ENCODE measurements at places on chromosomes 11 and 22. TPM values are rescaled to one million over a fixed set of nuclear protein-coding genes. Genes with fewer than 3 reads are reported as not detected.

CCDC81 gene
- polyA plus RNA-seq = 0.46 TPM

PVALB gene
- polyA plus RNA-seq = 0.52 TPM

MS4A3 gene
- polyA plus RNA-seq = 2.5 TPM

TEX12 gene
- 0.18 TPM for polyA plus RNA-seq

CNTF gene
- 0.11 TPM for polyA plus RNA-seq

INPPL1 gene
- polyA plus RNA-seq = 52.6 TPM

HARBI1 gene
- 2.1 TPM for polyA plus RNA-seq

SMDT1 gene
- polyA plus RNA-seq = 90.7 TPM

PYGM gene
- polyA plus RNA-seq = 2.4 TPM

DNA sequence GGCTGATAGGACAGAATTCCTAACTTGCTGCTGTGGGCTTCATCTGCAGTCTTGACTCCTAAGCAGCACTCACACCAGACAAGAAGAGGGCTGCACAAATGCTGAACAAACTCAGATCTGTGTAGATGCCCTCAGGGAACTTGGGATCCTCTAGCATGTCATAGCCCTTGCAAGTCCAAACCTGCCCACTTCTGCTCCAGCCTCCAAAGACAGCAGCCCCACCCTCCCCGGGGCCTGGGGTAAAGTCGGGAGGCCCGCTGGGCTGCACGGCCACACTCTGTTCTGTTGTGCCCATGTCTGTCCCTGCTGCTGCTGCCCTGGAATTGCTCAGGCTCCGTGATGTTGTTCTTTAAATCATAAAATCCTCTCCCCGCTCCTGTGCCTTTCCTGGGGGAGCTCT lies 28.3 kb downstream of the DRD2 start:
- DNase-seq = no peak
- H3K27me3 ChIP-seq = peaks cover 46% of the 10 kb centered on the region
- H3K4me3 ChIP-seq = no peak overlapping the region
- H3K4me1 ChIP-seq = no peaks in the 10 kb centered on the region

DNA sequence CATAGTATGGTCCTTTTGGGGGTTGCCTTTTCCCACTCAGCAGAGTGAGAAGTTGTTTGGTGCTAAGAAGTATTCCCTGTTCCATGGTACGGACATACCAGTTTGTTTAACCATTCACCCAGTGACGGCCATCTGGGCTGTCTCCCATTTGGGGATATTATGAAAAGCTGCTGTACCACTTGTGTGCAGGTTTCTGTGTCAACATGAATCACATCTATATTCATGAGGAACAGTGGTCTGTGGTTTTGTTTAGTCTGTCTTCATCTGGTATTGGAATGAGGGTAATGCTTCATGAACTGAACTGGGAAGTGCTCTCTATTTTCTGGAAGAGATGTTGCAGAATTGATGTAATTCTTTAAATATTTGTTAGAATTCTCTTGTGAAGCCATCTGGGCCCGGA lies 89.5 kb downstream of the TRMU start:
- H3K27ac ChIP-seq = no peak overlapping the region
- no peaks in the 10 kb centered on the region for H3K4me1 ChIP-seq
- H3K4me3 ChIP-seq = no peak overlapping the region
- no peaks in the 10 kb centered on the region for H3K27me3 ChIP-seq

DNA sequence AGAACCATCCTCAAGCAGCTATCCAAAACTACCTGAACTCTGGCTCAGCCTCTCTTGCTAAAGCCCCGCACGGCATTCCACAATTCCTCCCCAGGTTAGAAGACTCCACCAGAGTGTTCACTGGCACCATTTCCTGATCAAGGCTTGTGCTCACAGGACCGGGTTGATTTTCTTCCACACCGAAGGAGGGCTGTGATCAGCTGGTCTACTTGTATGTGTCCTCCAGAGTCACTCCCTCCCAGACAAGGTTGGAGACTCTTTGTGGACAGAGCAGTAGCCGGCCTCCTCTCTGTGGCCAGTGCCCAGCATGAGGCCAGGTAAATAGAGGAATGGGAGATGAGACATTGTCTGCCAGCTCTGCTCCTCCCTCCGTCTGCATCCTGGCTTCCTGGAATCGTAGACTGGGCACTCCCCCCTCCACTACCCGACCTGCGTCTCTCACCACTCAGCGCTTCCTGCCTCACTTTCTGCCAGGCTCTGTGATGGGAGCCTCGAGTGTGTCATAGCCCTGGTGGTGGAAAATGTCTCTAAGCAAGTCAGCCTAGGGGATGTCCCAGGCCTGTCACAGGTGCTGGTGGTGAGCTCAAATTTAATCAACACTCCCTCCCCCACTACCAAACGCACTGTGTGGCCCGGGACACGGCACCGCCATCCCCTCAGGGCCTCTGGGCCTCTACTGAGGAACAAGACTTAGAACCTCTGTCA lies 12.5 kb upstream of the TMPRSS6 start:
- H3K4me1 ChIP-seq = peaks cover 14% of the 10 kb centered on the region
- H3K4me3 ChIP-seq = no peak overlapping the region
- H3K27ac ChIP-seq = peak overlapping the region; percentile 69

DNA sequence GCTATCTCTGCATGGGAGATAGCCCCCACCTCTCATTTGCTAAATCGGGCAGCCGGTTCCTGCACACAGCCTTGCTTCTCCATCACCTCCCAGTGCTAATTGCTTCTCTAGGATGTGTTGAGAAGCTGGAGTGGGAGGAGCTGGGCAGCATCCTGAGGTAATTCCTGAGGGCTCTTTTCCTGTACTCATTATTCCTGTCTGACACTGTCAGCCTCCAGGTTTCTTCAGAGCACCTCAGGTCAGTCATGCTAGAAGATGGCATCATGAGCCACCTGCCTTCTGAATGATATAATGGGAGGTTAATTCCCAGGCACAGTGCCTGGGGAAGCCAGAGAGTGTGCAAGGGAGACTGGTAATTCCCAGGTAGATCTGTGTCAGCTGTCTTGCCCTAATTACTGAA lies 133.0 kb downstream of the RAB38 start:
- H3K27ac ChIP-seq = no peak overlapping the region
- DNase-seq = no peak
- no peaks in the 10 kb centered on the region for H3K36me3 ChIP-seq
- no peaks in the 10 kb centered on the region for H3K27me3 ChIP-seq

DNA sequence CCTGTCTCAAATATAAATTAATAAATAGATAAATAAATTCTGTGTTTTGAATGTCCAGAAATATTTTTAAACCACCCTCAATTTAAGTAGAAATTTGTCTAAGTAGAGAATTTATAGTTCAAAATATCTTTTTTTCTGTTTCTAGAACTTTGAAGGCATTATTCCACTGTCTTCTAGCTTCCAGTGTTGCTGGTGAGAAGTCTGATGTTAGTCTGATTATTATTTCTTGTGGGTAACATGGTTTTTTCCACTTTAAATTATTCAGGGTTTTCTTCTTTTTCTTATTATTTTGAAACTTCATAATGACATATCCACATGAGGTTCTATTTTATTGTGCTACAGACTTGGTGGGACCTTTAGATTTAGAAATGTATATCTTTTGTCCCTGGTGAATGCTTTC lies 46.4 kb upstream of the HEPHL1 start:
- no peaks in the 10 kb centered on the region for H3K27me3 ChIP-seq
- no peak for DNase-seq
- no peak overlapping the region for H3K27ac ChIP-seq
- H3K4me1 ChIP-seq = no peaks in the 10 kb centered on the region
- no peak overlapping the region for H3K4me3 ChIP-seq
- H3K36me3 ChIP-seq = no peaks in the 10 kb centered on the region

- no peaks in the 10 kb centered on the region for H3K4me1 ChIP-seq
- peak overlapping the region; percentile 37 for H3K4me3 ChIP-seq
- H3K27ac ChIP-seq = peak overlapping the region; percentile 89
- peak; percentile 82 for DNase-seq
- H3K36me3 ChIP-seq = no peaks in the 10 kb centered on the region
- no peaks in the 10 kb centered on the region for H3K27me3 ChIP-seq
Observed at GRCh38 chr22:32644252-32645100, 157.0 kb upstream of the TIMP3 start.

DNA sequence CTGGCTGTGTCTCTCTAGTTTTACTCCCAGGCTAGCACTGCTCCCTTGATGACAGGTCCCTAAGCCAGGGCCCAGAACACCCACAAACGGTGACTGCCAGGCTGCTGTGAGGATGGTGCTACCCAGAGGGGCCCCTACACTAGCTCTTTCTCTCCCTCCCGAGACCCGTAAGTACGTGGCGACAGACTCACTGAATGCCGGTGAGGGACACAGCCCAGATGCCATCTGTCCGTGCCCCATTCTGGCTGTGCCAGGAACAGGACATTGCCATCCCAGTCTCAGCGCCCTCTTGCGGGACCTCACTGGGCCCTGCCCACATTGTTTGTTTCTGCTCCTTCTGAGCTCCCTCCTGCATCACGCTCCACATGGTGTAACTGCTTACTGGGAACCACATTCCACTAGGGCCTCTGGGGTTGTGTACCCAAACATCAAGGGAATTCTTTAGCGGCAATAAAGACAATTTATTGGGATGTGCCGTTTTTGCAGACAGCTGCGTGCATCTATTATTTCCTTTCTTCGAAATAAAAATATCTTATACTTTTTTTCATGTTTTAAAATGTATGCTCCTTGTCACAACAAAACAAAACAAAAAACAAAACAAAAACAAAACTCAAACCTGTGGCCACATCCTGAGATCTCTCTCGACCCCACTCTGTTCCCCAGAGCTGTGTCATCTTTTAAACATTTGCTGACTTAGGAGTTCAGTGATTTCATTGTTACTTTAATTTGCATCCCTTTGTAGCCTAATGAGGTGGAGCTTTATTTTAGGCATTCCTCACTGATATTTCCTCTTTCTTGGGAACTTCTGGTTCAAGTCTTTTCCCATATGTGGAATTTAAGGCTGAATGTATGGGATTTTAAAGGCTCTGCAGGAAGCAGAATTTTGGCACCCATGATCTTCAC lies 4.4 kb upstream of the TPCN2 start:
- H3K27ac ChIP-seq = no peak overlapping the region
- no peaks in the 10 kb centered on the region for H3K36me3 ChIP-seq
- H3K27me3 ChIP-seq = no peaks in the 10 kb centered on the region
- DNase-seq = peak; percentile 77

DNA sequence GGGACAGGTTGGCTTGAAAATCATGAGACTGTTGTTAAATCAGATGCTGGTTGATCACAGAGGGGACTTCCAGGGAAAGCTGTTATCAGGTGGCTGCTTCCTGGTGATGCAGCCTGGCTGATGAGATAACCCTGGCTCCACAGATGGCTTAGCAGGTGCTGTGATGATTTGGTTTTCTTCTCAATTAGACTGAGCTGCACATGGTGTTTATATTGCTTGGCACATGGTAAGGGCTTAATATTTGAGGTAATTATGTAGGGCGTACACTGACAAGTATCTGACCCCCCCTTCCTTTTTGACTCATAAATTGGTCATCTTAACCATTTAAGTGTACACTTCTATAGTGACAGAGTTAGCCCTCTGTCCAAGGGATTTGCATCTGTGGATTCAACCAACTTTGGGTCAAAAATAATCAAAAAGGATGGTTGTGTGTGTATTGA lies 7.0 kb downstream of the RPS3 start:
- no peak overlapping the region for H3K4me3 ChIP-seq
- no peaks in the 10 kb centered on the region for H3K27me3 ChIP-seq
- H3K27ac ChIP-seq = peak overlapping the region; percentile 32

- H3K27me3 ChIP-seq = no peaks in the 10 kb centered on the region
- DNase-seq = peak; percentile 87
- peak overlapping the region; percentile 100 for H3K27ac ChIP-seq
Observed at GRCh38 chr11:62880231-62880802, 379 bp upstream of the SLC3A2 start.

DNA sequence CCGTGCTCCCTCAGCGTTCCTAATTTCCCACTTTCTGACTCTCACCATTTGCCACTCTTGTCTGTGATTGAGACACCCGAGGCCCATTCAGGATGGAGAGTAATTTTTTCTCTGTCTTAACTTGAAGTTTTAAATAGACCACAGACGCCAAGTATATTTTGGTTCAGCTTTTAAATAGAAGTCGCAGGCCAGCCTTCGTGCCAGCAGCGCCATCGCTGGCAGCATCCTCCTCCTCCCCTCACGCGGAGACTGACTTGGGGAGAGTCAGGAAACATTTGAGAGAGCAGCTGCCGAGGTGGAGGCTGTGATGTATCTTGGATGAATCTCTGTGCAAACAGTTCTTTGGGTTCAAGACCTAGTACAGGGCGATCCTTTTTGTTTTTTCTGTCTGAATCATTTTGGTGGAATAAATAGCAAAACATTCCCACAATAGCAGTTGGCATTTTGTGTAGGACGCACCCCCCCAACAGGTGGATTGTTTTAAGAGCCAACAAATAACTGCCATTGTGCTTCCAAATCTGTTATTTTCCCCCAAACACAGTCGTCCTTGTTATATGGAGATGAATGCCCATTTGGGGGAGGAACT lies 889 bp upstream of the DMC1 start:
- peaks cover 22% of the 10 kb centered on the region for H3K4me1 ChIP-seq
- H3K4me3 ChIP-seq = peak overlapping the region; percentile 58
- peak; percentile 78 for DNase-seq

- no peaks in the 10 kb centered on the region for H3K36me3 ChIP-seq
- H3K4me1 ChIP-seq = no peaks in the 10 kb centered on the region
- no peak for DNase-seq
- H3K4me3 ChIP-seq = no peak overlapping the region
- H3K27ac ChIP-seq = peak overlapping the region; percentile 83
- no peaks in the 10 kb centered on the region for H3K27me3 ChIP-seq
Observed at GRCh38 chr11:60376601-60377000, 1.7 kb upstream of the MS4A7 start.

- H3K27ac ChIP-seq = no peak overlapping the region
- peak; percentile 68 for DNase-seq
- H3K4me1 ChIP-seq = peaks cover 31% of the 10 kb centered on the region
- H3K36me3 ChIP-seq = no peaks in the 10 kb centered on the region
Observed at GRCh38 chr11:2093575-2094353, 45.4 kb downstream of the IGF2 start.

DNA sequence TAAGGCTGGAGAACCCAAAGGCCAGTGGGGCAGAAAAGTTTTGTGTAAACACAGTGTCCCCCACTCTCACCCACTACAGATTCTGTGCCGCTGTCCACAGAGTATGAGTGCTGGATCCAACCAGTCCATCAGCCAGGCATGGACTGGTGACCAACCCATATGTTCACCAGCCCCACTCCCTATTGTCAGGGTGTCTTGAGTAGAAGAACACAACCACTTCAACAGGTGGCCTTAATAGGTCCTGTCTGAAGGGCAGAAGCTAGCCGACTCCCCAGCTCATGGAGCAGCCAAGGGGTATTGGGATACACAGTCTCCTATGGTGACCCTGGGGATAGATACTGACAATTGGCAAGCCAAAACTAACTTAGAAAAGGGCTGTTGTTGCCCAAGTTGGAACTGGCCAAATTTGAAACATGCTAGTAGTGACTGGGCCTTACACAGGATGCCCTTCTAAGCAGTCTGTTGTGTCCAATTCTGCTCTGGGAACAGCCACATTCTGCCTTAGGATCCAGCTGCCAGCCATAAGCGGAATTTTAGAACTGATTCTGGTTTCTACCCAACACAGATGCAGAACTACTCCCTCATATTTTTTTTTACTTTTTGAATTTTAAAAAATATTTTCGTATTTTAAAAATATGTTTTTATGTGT lies 19.8 kb upstream of the PGM2L1 start:
- no peaks in the 10 kb centered on the region for H3K36me3 ChIP-seq
- no peak overlapping the region for H3K4me3 ChIP-seq
- no peaks in the 10 kb centered on the region for H3K4me1 ChIP-seq
- no peaks in the 10 kb centered on the region for H3K27me3 ChIP-seq

GRCh38 chr11:76654298-76654851 lies 16.2 kb downstream of the LRRC32 start:
- peaks cover 35% of the 10 kb centered on the region for H3K4me1 ChIP-seq
- no peaks in the 10 kb centered on the region for H3K27me3 ChIP-seq
- DNase-seq = no peak
- H3K27ac ChIP-seq = no peak overlapping the region
- no peak overlapping the region for H3K4me3 ChIP-seq

- no peak overlapping the region for H3K4me3 ChIP-seq
- no peak overlapping the region for H3K27ac ChIP-seq
- H3K4me1 ChIP-seq = no peaks in the 10 kb centered on the region
- no peaks in the 10 kb centered on the region for H3K36me3 ChIP-seq
- H3K27me3 ChIP-seq = no peaks in the 10 kb centered on the region
Observed at GRCh38 chr11:9049959-9050358, 41.4 kb downstream of the SCUBE2 start.

All from spleen (tissue), 13 donors.